Thoracic aorta (tissue), 2 donors: ENCODE measurements at places on chromosomes 4 and X. TPM values are rescaled to one million over a fixed set of nuclear protein-coding genes. Genes with fewer than 3 reads are reported as not detected.

DNA sequence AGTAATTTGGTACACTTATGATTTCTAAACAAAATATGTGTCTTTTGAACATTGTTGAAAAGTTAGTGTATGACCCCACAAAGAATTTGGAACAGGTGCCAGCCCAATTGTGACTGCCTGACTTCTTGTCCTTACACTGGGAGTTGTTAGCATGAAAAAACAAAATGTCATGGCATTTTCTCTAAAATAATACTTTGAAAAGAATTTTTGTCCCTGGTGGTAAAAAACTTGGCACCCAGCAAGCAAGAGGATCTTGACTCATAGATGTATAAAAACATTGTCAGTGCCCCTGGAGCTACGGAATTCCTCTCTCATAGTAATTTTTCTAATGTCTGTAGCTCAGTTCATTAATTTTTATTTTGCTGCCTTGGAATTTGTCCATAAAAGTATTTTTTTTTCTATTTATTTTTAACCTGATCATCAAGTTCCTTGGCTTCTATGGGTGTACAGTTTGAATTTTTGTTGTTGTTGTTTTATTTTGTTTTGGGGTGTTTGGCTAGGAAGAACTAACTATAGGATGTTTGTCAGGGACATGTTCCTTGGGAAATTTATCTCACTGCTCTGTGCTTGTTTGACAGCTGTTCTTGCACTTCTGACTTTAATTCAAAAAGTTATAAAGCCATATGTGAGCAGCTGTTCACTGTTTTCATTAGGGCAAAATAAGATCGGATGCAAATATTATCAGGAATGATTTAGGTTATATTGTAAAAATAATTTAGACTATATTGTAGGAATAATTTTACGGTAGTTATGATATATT, 95.4 kb upstream of the NUDT6 start:
- H3K4me1 ChIP-seq = peaks cover 5% of the 10 kb centered on the region
- H3K36me3 ChIP-seq = no peaks in the 10 kb centered on the region
- DNase-seq = no peak

- H3K36me3 ChIP-seq = no peaks in the 10 kb centered on the region
- peak overlapping the region; percentile 66 for H3K27ac ChIP-seq
- no peaks in the 10 kb centered on the region for H3K27me3 ChIP-seq
- peak overlapping the region; percentile 73 for H3K4me3 ChIP-seq
- DNase-seq = no peak
- H3K4me1 ChIP-seq = peaks cover 29% of the 10 kb centered on the region
Observed at GRCh38 chrX:10619425-10620046, 849 bp downstream of the MID1 start.

- no peak for DNase-seq
- no peaks in the 10 kb centered on the region for H3K4me1 ChIP-seq
- no peak overlapping the region for H3K4me3 ChIP-seq
- H3K36me3 ChIP-seq = no peaks in the 10 kb centered on the region
- no peak overlapping the region for H3K27ac ChIP-seq
Observed at GRCh38 chr4:101806914-101807313, 16.4 kb downstream of the BANK1 start.

DNA sequence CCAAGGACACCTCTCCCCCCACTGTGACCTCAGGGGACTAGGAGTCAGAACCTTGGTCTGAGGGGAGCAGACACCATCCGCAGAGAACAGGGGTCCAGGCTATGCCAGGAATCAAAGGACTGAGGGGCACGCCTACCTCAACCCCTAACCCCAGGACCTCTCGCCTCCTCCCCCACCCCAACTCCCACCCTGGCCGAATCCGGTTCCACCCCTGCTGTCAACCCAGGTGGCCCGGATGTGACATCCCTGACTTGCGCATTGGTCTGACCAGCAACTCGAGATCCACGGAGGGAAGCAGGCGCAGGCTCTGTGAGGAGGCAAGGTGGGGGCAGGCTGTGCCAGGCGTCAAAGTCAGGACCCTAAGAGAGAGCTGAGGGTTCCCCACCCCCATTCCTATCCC, 468 bp upstream of the MAGEA4 start:
- H3K27me3 ChIP-seq = no peaks in the 10 kb centered on the region
- H3K36me3 ChIP-seq = no peaks in the 10 kb centered on the region
- no peak overlapping the region for H3K27ac ChIP-seq
- no peaks in the 10 kb centered on the region for H3K4me1 ChIP-seq

GRCh38 chr4:139986689-139987501, 167.1 kb downstream of the MAML3 start:
- H3K4me3 ChIP-seq = no peak overlapping the region
- H3K27me3 ChIP-seq = no peaks in the 10 kb centered on the region
- no peak overlapping the region for H3K27ac ChIP-seq
- DNase-seq = no peak
- no peaks in the 10 kb centered on the region for H3K36me3 ChIP-seq

GRCh38 chr4:77104791-77105540, 29.2 kb upstream of the CCNI start:
- peak overlapping the region; percentile 58 for H3K4me3 ChIP-seq
- H3K27ac ChIP-seq = peak overlapping the region; percentile 88
- no peaks in the 10 kb centered on the region for H3K36me3 ChIP-seq
- peak; percentile 48 for DNase-seq
- peaks cover 26% of the 10 kb centered on the region for H3K4me1 ChIP-seq

DNA sequence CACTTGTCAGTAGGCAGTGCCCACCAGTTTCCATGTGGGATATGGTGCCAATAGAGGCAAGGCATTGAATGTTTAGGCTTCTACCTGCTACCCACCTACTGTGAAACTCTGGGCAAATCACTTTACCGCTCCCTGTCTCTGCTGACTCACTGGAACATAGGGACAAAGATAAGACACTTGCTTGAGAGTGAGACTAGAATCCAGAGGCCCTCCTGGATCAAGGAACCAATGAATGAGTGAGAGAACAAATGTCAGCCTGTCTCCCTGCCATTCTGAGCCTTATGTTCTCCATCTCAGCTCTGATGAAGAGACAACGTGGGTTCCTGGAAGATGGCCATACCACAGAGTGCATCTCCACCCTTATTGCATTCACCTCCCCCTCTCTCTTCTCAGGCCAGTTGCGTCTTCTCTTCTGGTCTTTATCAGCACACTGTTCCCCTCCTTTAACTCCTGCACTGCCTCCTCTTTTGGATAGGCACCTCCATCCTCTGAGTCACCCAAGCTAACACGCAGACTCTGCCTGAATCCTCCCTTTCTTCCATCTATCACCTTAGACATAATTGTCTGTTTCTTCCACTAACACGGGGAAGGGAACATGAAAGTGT, 15.4 kb upstream of the PRRG3 start:
- no peaks in the 10 kb centered on the region for H3K4me1 ChIP-seq
- H3K36me3 ChIP-seq = no peaks in the 10 kb centered on the region
- H3K27me3 ChIP-seq = no peaks in the 10 kb centered on the region
- no peak overlapping the region for H3K4me3 ChIP-seq
- no peak for DNase-seq

GRCh38 chrX:131393426-131393825, 104.3 kb upstream of the IGSF1 start:
- DNase-seq = no peak
- H3K4me3 ChIP-seq = no peak overlapping the region
- no peaks in the 10 kb centered on the region for H3K36me3 ChIP-seq
- H3K27ac ChIP-seq = no peak overlapping the region

DNA sequence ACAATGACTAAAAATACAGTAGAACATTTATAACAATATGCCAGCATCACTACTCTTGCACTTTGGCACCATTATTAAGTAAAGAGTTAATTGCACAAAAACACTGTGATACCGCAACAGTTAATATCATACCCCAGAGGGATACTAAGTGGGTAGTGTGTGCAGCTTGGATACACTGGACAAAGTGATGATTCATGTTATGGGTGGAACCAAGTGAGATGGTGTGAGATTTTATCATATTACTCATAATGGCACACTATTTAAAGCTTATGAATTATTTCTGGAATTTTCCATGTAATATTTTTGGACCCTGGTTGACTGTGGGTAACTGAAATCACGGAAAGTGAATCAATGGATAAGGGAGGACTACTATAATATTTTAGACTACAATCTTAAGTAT, 265.3 kb downstream of the PCDH18 start:
- no peak for DNase-seq
- no peaks in the 10 kb centered on the region for H3K27me3 ChIP-seq
- no peak overlapping the region for H3K27ac ChIP-seq
- peaks cover 20% of the 10 kb centered on the region for H3K4me1 ChIP-seq
- H3K4me3 ChIP-seq = peak overlapping the region; percentile 26

DNA sequence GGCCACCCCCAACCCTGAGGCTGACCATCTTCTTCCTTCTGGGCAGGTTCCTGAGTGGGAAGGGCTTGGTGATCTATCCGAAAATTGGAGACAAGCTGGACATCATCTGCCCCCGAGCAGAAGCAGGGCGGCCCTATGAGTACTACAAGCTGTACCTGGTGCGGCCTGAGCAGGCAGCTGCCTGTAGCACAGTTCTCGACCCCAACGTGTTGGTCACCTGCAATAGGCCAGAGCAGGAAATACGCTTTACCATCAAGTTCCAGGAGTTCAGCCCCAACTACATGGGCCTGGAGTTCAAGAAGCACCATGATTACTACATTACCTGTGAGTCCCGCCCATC, 9.7 kb downstream of the EFNB1 start:
- peaks cover 9% of the 10 kb centered on the region for H3K36me3 ChIP-seq
- no peaks in the 10 kb centered on the region for H3K27me3 ChIP-seq
- H3K27ac ChIP-seq = no peak overlapping the region

DNA sequence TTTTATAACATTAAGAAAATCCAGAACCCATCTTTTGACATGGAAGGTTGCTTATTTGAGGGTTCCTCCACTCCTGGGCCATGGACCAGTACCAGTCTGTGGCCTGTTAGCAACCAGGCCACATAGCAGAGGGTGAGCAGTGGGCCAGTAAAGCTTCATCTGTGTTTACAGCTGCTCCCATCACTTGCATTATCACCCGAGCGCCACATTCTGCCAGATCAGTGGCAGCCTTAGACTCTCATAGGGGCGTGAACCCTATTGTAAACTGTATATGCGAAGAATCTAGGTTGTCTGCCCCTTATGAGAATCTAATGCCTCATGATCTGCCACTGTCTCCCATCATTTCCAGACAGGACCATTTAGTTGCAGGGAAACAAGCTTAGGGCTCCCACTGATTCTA, 58.6 kb downstream of the NDST4 start:
- H3K4me3 ChIP-seq = no peak overlapping the region
- H3K27ac ChIP-seq = no peak overlapping the region
- H3K36me3 ChIP-seq = no peaks in the 10 kb centered on the region
- DNase-seq = no peak
- no peaks in the 10 kb centered on the region for H3K27me3 ChIP-seq

DNA sequence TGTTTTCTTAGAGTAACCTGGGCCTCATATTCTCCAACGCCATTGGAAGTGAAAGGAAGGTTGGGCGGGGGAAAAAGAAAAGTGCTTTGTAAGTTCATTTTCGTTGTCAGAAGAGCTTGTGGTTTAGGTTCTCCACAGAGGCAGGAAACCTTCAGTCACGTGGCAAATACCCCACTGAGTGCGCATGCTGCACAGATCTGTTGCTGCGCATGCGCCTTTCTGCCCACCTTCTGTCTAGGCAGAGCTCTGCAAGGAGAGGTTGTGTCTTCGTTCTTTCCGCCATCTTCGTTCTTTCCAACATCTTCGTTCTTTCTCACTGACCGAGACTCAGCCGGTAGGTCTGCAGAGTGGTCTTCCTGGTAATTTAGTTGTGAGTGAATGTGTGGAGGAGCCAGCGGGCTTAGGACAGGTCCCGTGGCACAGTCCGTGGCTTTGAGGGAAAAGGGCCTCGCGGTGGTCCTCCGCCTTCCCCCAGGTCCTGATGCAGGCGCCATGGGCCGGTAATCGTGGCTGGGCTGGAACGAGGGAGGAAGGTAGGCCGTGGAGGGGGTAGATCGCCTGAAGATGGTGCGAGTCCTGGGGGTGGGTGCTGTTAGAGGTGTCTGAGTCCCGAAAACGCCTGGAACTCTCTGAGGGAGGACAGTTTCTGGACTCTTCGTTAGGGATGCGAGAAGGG, at the start of gene PAGE5:
Gene PAGE5 (plus strand): TSS at position 228 of the 676 bp plus-strand sequence. CDS start 1,037 bp downstream, outside the sequence.
- no peak within 1 kb of the TSS for H3K27ac ChIP-seq
- H3K36me3 ChIP-seq = no peaks in the 10 kb centered on the region
- H3K27me3 ChIP-seq = no peaks in the 10 kb centered on the region
- no peak within 1 kb of the TSS for H3K4me3 ChIP-seq
- no peaks in the 10 kb centered on the region for H3K4me1 ChIP-seq
- DNase-seq = no peak

DNA sequence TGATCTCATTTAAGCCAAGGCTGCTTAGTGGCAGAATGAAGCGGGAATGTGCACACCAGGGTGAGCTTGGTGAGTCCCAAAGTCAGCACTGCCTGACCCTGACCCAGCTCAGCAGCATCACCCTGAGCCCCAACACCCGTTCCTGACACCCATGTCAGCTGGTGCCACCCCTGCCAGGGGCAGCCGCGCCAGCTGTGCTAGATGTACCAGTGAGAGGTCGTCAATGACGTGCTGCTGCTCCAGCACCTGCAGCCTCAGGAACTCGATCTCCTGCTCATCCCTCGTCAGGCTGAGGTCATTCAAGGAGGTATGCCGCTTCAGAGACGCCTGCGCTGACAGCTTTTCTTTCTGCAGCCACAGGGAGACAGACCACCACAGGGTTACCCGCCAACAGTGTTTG, 61.7 kb upstream of the C4orf50 start:
- no peak overlapping the region for H3K27ac ChIP-seq
- DNase-seq = no peak
- no peaks in the 10 kb centered on the region for H3K4me1 ChIP-seq
- H3K4me3 ChIP-seq = no peak overlapping the region
- H3K36me3 ChIP-seq = no peaks in the 10 kb centered on the region

DNA sequence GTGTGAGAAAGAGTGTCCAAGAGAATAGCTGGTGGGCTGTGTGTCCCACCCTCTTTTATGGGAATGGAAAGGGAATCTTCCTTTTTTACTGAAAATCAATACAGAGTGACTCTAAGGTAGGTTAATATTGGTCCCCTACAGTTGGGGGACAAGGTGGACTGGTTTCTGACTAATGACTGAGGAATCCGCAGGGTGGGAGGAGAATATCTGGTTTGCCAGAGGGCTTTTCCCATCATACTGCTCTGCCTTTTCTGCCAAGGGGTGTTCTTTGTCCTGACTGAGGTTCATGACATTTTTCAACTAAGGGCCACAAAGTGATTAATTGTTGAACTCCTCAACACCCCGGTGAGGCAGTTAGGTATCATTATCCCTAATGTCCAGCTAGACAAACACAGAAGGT, 261.6 kb downstream of the SPATA18 start:
- no peak overlapping the region for H3K27ac ChIP-seq
- no peaks in the 10 kb centered on the region for H3K27me3 ChIP-seq
- H3K36me3 ChIP-seq = no peaks in the 10 kb centered on the region

DNA sequence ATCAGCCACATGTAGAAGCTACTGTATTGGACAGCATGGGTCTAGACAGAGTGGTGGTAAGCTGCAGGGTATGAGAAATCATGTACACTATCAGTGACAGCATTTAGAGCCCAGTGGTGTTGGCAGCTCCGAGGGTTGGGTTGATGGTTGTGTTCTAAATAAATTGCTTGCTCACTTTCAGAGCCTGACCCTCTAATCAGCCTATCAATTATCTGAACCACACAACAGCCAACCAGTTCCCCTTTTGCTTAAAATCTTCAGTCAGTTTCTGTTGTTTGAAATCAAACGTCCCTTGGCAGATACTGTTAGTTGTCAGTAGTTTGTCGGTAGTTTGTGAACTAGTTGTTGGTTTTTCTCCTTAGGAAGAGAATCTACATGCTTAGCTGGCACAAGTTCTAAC, 99.8 kb upstream of the RAI2 start:
- no peaks in the 10 kb centered on the region for H3K36me3 ChIP-seq
- no peak for DNase-seq
- no peaks in the 10 kb centered on the region for H3K4me1 ChIP-seq
- no peaks in the 10 kb centered on the region for H3K27me3 ChIP-seq
- H3K4me3 ChIP-seq = no peak overlapping the region
- no peak overlapping the region for H3K27ac ChIP-seq

PLK4 gene
- 1.2 TPM for total RNA-seq

BANK1 gene
- 1.1 TPM for total RNA-seq

ATP11C gene
- 26.7 TPM for total RNA-seq

PPARGC1A gene
- total RNA-seq = 1.3 TPM
